ENCODE measurements at places on chromosomes 6 and 20. TPM values are rescaled to one million over a fixed set of nuclear protein-coding genes. Genes with fewer than 3 reads are reported as not detected.

RFX6 gene
- total RNA-seq: 1.6 TPM

DNA sequence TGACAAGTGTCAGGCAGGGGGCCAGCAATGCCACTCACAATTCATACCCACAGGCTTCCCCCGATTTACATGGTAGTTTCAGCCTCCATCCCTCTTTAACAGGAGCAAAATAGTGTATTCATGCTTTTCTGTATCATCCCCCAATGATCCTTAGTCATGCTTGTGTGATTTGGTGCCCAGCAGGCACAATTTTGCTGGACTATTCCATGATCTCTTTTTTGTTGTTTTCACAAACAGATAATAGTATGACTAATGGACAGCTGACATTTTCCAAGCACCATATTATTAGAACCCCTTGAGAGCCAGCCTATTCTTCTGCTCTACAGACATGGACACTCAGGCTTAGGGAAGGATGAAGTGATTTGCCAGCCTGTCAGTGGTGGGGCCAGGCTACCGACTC lies 128.2 kb upstream of the RIPOR2 start:
- H3K27me3 ChIP-seq: no peaks in the 10 kb centered on the region
- no peak overlapping the region for H3K4me3 ChIP-seq
- H3K27ac ChIP-seq: no peak overlapping the region
- H3K36me3 ChIP-seq: no peaks in the 10 kb centered on the region

DNA sequence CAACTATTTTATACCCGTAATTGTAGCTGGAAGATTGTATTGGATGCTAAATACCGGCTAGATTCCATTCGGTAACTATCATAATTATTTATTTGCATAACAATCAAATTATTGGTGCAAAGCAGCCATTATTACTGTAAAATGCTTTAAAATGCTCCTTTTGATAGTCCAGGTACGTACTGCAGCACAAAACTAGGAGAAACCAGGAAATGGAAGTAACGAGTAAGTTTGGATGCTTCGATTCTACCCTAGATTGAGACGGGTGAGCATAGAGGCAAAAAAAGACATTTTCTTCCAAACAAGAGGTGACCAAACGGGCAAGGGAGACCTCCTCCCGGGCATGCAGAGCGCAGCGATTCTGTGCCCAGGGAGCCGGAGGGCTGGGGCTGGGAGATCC lies 469 bp upstream of the XRN2 start:
- DNase-seq: no peak
- H3K4me3 ChIP-seq: peak overlapping the region; percentile 72
- H3K4me1 ChIP-seq: peaks cover 14% of the 10 kb centered on the region
- H3K27ac ChIP-seq: peak overlapping the region; percentile 98

GRCh38 chr20:51315390-51315789 lies 227.1 kb downstream of the NFATC2 start:
- H3K27ac ChIP-seq: no peak overlapping the region
- no peaks in the 10 kb centered on the region for H3K36me3 ChIP-seq
- no peak overlapping the region for H3K4me3 ChIP-seq
- no peak for DNase-seq

DNA sequence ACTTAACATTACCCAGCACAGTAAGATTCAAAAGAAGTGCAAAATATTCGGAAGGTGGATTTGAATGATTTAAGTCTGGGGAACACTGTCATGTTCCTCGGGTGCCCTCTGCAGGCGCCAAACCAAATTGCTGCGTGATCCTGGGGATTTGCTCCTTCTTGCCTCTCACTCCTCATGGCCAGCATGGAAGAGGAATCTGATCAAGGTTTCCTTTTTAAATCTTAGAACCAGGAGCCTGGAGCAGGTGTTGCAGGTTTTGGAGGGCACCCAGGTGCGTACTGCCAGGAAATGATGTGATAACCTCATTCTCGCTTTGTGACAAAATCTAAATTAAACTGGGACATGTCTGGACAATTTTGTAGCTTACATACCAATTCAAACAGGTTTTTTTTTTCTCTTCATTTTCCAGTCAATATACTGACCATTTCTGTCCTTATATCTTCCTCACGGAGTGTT lies 8.1 kb upstream of the PFDN4 start:
- no peaks in the 10 kb centered on the region for H3K36me3 ChIP-seq
- H3K27ac ChIP-seq: no peak overlapping the region
- H3K27me3 ChIP-seq: no peaks in the 10 kb centered on the region
- peak; percentile 78 for DNase-seq

GRCh38 chr20:775679-776135 lies 7.4 kb upstream of the SLC52A3 start:
- no peaks in the 10 kb centered on the region for H3K4me1 ChIP-seq
- H3K27me3 ChIP-seq: no peaks in the 10 kb centered on the region
- H3K4me3 ChIP-seq: no peak overlapping the region
- H3K36me3 ChIP-seq: no peaks in the 10 kb centered on the region

STX7 gene
- 13.5 TPM for total RNA-seq

MAFB gene
- total RNA-seq: 21.1 TPM

DNA sequence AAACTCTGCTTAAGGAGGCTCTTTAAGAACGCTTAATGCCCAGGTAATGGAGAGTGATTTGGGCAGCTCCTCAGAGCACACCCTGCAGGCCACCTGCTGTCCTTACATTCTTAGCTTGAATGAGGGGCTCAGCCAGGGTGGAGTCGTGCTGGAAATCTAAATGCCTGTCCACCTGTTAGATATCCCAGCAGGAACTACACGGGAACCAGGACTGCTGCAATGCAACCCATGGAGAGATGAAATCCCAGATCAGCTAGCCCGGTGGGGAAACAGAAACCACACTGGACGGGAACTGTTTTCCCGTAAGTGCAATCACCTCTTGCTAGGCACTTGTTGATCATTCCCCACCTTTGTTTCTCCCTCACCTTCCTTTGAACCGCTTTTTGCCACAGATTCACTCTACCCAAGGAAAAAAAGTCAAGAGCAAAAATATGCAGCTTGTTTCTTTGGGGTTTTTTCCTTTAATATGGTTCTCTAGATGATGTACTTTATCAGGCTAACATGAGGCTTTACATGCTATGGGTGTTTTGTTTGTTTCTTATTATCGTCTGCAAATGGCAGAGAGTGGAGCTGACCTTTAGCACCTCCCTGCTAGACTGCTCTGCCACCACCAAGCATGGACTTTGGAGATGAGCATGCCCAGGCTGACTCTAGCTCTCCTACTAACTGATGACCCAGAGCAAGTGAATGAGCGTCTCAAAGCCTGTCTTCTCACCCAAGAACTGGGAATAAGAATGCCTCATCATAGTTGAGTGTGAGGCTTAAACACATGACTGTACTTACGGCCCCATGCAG lies 125.9 kb upstream of the TNFAIP3 start:
- no peaks in the 10 kb centered on the region for H3K36me3 ChIP-seq
- H3K27ac ChIP-seq: no peak overlapping the region
- no peaks in the 10 kb centered on the region for H3K27me3 ChIP-seq
- no peak overlapping the region for H3K4me3 ChIP-seq
- no peak for DNase-seq

GRCh38 chr20:56945057-56945456 lies 316.0 kb downstream of the TFAP2C start:
- no peak overlapping the region for H3K4me3 ChIP-seq
- no peaks in the 10 kb centered on the region for H3K27me3 ChIP-seq
- no peak overlapping the region for H3K27ac ChIP-seq
- no peaks in the 10 kb centered on the region for H3K4me1 ChIP-seq

THBS2 gene
- 8.9 TPM for total RNA-seq

GRCh38 chr20:56373942-56374341 lies 15.2 kb downstream of the FAM210B start:
- H3K27me3 ChIP-seq: no peaks in the 10 kb centered on the region
- H3K4me3 ChIP-seq: no peak overlapping the region
- H3K4me1 ChIP-seq: no peaks in the 10 kb centered on the region
- no peaks in the 10 kb centered on the region for H3K36me3 ChIP-seq
- H3K27ac ChIP-seq: no peak overlapping the region
- DNase-seq: peak; percentile 20

DPPA5 gene
- total RNA-seq: not detected

MYBL2 gene
- 3.0 TPM for total RNA-seq

DNA sequence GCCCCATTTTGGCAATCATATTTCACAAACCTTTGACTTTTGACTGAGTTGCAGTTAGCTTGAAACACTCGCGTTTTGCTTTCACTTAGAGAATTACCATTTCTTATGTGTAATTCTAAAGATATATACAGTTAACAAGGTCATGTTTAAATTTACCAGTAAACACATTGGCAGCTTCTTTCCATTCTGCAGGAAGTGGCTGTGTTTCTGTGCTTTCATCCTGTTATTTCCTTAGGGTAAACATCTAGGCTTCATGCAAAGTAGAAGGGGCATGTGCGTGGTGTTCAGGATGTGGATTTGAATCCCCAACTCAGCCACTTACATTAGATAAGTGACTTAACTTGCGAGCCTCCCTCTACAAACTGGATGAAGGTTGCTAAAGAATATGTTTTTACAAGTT lies 41.1 kb downstream of the AKAP12 start:
- no peaks in the 10 kb centered on the region for H3K27me3 ChIP-seq
- no peaks in the 10 kb centered on the region for H3K36me3 ChIP-seq
- no peak overlapping the region for H3K4me3 ChIP-seq
- no peak for DNase-seq
- no peak overlapping the region for H3K27ac ChIP-seq

DNA sequence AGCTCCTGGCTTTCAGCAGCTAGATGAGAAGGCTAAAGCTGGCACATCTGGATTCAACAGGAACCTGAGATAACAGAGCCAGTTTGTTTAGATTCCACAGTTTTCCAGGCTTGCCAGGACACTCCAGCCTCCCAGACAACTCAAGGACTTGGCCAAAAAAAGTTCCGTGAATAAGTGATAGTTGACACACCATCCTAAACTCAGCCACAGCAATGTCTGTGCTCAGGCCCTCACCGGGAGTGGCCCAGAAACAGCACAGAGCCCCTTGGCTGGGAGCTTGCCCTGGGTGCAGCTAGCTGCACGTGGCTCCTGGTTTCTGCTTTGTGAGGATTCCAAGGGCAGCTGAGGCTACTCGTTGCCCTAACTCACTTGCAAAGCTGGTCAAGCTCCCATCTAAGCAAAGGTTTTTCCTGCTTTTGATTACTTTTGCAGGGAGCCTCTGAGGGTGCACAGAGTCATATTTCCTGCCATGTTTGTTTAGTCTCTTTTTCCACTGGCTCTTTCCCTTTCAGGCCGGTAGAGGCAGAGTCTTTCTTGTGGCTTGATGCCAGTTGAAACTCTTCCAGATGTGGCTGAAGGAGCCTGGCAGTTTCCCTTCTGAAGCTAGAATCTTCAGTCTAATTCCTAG lies 118.3 kb upstream of the ECI2 start:
- H3K27ac ChIP-seq: no peak overlapping the region
- H3K4me1 ChIP-seq: no peaks in the 10 kb centered on the region
- no peak overlapping the region for H3K4me3 ChIP-seq
- no peaks in the 10 kb centered on the region for H3K27me3 ChIP-seq

FRMD1 gene
- not detected for total RNA-seq

PROCR gene
- total RNA-seq: 4.0 TPM

CST5 gene
- total RNA-seq: not detected

GRCh38 chr6:144295211-144295610 lies 10.1 kb downstream of the UTRN start:
- peaks cover 53% of the 10 kb centered on the region for H3K4me1 ChIP-seq
- no peaks in the 10 kb centered on the region for H3K36me3 ChIP-seq
- no peak overlapping the region for H3K4me3 ChIP-seq
- H3K27me3 ChIP-seq: no peaks in the 10 kb centered on the region
- DNase-seq: no peak

MTRF1L gene
- total RNA-seq: 8.6 TPM

DNA sequence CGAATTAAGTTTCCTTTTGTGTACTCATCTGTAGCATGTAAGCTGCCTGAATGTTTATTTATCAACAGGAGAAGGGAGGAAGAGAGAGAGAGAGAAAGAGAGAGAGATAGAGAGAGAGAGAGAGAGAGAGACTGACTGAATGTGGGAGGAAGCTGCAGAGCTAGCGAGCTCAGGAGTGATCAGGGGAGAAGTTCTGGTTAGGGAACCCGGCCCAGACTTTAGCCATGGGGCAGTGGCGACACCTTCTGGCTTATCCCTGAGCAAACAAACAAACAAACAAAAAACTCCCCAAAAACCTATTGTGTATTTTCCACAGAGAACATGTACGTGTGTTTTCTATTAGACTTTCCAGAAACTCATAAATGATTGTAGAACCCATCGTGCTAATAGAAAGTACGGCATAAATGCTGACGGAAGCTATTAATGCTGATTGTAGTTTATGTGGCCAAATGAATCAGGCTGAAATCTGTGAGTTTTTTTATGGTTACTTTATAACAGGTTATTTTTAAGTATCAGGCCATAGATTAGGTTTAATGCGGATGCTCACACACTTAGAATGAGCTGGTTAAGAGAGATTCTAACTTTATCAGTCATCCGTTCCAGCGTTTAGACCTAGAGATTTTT lies 92.8 kb downstream of the CLIC5 start:
- no peaks in the 10 kb centered on the region for H3K27me3 ChIP-seq
- no peak overlapping the region for H3K27ac ChIP-seq
- H3K4me3 ChIP-seq: no peak overlapping the region
- H3K36me3 ChIP-seq: no peaks in the 10 kb centered on the region
- no peaks in the 10 kb centered on the region for H3K4me1 ChIP-seq

CCR6 gene
- total RNA-seq: not detected

PSMB9 gene
- 4.6 TPM for total RNA-seq

DNA sequence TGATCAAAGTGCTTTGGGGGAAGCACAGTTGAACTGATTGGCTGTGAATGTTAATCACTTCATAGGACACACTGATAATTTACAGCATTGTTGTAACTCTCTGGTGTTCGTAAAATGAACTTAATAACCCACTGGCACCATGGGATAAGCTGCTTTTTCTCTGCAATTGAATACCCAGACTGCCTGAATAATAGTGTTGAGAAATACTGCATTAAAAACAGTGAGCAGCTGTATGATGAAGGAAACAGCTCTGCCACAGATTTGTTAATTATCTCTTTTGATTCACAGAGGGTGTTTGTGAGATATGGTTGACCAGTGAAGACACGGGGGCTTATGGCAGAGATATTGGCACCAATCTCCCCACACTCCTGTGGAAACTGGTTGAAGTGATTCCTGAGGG lies 420.9 kb downstream of the CDKAL1 start:
- DNase-seq: no peak
- no peak overlapping the region for H3K27ac ChIP-seq
- no peaks in the 10 kb centered on the region for H3K27me3 ChIP-seq
- H3K4me3 ChIP-seq: no peak overlapping the region

DNA sequence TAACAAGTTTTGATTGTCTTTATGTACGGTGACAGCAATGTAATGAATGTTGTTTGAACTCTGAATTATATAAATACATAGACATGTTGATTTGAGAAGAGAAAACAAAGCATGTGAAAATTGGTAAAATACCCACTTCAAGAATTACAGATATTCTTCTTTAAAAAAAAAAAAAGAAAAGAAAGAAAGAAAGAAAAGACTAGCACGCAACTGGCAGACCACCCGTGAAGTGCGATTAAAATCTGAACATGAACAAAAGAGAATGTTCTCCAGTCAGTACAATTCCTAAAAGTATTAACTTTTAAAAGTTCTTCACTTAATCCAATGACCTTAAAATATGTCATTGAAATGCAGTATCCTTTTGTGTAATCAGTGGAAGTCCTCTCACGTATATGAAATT lies 434.9 kb downstream of the TFAP2A start:
- H3K36me3 ChIP-seq: no peaks in the 10 kb centered on the region
- no peak overlapping the region for H3K4me3 ChIP-seq
- H3K27me3 ChIP-seq: no peaks in the 10 kb centered on the region
- H3K4me1 ChIP-seq: no peaks in the 10 kb centered on the region
- no peak for DNase-seq
- no peak overlapping the region for H3K27ac ChIP-seq

Measured in body of pancreas (tissue), 4 donors.